ENCODE measurements at places on chromosomes 12 and 14. TPM values are rescaled to one million over a fixed set of nuclear protein-coding genes. Genes with fewer than 3 reads are reported as not detected.

- DNase-seq: peak; percentile 69
Measured at GRCh38 chr14:79278798-79279644, 932.3 kb downstream of the DIO2 start.

DNA sequence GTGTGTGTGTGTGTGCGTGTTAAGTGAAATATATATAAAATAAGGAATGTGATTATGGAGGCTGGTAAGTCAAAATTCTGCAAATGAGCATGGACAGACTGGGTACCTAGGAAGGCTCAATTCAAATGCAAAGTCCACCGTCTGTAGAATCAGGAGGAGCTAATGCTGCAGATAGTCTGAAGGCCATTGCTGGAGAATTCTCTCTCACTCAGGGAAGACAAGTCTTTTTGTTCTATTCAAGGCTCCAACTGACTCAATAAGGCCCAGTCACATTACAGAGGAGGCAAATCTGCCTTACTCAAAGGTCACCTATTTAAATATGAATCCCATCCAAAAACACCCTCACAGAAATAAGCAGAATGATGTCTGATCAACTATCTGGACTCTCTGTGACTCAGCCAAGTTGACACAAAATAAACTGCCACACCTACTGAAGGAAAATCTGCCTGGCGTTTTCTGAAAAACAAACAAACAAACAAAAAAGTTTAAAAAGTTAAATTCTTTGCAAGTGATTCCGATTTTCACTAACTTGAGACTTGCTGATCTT is 684 bp upstream of the KLRF2 start:
- no peak for DNase-seq

DNA sequence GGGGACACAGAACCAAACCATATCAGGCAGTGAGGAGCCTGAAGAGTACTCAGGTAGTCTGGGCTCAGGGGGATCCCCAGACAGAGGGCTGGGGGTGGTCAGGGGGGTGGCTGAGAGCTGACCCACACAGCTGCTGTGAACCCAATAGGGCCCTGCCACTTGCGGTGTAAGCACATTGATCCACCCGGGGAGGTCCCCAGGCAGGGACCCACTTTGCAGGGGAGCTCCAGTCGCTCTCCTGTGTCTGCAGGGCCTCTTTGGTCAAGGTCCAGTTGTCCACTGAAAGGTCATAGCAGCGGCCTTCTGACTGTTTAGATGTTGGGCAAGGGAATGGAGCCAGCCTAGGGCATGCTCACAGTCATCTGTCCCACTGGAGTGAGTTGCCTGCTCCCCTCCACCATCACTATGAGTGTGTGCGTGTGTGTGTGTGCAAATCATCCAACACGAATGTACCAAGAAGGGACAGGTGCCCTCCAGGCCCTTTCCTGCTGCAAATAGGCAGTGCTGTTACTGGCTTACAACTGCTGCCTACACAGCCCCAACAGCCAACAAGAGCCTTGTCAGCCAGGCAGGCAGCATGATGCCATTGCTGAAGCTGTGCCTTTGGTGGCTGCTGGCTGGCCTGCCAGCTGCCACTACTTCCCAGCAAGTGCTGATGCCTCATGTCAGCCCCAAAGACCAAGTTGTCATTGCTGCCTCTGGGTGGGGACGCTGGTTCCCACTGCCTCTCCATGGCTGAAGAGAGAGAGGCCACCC is 71.3 kb downstream of the TSPAN11 start:
- DNase-seq: no peak

- DNase-seq: no peak
Measured at GRCh38 chr12:87760943-87761342, 268.3 kb downstream of the C12orf50 start.

- DNase-seq: no peak
Measured at GRCh38 chr12:102144221-102144620, 24.2 kb downstream of the PARPBP start.

DNA sequence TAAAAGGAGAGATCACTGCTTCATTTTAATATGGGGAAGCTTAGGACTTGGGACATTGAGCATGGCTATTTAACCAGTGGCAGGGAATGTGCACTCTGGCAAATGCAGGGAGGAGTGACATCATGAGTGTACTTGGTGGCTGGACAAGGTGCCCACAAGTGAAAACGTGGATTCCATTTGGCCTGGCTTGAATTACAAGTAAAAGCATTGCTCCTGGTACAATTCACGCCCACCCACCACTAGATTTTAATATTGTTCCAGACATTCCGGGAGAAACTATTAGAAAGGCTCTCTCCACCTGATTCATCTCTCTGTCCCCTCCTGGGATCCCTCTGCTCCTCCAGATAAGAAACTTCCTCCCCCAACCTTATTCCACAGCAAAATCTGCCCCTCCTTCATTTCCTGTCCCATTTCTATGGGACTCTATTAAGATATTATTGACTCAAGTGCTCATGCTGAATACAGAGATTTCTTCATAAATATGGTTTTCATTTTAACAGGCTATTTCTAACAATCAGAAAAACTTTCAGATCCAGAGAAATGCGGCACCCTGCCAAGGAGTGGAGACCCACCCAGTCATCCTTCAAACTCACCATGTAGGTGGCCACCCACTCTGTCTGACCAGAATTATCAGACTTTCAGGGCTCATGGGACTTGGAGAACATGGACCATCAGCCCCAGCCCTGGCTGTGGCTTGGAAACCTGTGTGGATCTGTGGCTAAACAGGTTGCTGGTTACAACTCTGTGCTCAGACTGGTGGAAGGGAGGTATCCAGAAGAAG is 43.2 kb downstream of the SSPN start:
- DNase-seq: no peak

- peak; percentile 13 for DNase-seq
Measured at GRCh38 chr14:57533214-57533613, 39.6 kb upstream of the CCDC198 start.

DNA sequence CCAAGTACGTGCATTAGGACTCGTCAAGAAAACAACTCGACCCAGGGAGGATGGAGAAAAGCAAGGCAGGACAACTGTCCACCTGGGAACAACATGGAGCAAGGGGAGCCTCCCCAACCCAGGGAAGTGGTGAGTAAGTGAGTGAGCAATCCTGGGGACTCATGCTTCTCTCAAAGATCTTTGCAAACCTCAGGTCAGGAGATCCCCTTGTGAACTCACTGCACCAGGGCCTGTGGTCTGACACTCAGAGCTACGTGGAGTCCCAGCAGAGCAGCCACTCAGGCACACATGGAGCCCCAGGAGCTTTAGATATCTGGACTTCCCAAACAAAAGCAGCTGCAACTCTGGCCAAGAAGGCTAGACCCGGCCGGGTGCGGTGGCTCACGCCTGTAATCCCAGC is 12.2 kb upstream of the OR5AU1 start:
- no peak for DNase-seq

The ACVRL1 gene
- 40.7 TPM for polyA plus RNA-seq

The DAO gene
- 0.49 TPM for polyA plus RNA-seq

The C1S gene
- 73.7 TPM for polyA plus RNA-seq

The FOXG1 gene
- 0.04 TPM for polyA plus RNA-seq
